ENCODE measurements at places on chromosomes 2 and 18.

GRCh38 chr18:28149810-28150420 lies 27.0 kb downstream of the CDH2 start:
- no peak for DNase-seq

DNA sequence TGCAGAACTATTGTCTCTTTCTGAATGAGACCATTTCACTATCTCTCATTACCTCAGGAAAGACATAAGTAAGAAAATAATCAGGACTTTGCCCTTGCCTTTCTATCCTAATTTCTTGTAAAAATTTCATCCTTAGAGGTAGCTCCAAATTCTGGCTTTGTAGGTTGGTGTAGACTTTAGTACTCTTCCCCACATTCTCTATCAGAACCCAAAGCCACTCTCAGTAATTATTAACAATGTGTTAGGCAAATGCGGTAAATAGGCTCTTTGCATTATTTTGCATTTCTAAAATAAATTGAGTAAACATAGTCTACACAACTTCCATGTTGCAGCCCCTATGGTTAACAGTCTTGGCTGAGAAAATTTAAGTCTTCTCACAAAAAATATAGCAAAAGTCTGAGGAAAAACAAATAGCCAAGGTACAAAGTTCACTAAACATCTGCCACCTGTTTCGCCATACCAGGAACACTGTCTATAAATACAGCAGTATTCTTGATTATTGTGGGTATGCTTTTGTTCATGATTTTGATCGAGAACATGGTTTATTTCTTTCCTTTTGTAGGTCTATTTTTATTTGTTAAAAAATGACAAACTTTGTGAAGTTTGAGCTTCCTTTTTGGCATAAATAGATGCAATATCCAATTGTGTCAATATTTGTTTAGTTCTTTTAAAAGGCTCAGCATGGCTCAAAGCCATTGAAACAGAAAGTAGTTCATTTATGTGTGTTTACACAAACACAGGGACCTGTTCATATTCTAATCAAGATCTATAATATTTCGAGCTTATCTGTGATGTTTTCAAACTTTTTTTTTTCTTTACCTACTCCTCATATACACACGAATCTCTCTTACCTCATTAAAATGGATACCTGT lies 1061.5 kb downstream of the CNTNAP5 start:
- DNase-seq: no peak

- no peak for DNase-seq
These were observed 47.3 kb downstream of the ROCK1 start for GRCh38 chr18:21064347-21064746.

DNA sequence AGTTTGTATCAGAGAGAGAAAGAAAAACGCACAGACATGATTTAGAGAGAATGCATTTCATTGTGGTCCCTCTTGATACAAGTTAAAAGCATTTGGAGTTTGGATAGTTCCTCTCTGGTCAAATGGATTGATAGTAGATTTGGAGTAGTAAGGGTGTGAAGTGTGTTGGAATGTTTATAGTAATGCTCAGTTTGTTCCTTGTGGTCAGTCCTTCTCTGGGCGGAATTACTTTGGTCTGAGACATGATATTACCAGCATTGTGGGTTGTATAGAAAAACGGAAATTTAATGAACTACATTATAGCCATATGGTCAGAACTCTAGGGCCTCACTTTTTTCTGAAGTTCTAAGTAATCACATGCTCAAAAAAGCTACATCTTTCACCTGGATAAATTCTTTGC lies 178.9 kb downstream of the AGAP1 start:
- no peak for DNase-seq

DNA sequence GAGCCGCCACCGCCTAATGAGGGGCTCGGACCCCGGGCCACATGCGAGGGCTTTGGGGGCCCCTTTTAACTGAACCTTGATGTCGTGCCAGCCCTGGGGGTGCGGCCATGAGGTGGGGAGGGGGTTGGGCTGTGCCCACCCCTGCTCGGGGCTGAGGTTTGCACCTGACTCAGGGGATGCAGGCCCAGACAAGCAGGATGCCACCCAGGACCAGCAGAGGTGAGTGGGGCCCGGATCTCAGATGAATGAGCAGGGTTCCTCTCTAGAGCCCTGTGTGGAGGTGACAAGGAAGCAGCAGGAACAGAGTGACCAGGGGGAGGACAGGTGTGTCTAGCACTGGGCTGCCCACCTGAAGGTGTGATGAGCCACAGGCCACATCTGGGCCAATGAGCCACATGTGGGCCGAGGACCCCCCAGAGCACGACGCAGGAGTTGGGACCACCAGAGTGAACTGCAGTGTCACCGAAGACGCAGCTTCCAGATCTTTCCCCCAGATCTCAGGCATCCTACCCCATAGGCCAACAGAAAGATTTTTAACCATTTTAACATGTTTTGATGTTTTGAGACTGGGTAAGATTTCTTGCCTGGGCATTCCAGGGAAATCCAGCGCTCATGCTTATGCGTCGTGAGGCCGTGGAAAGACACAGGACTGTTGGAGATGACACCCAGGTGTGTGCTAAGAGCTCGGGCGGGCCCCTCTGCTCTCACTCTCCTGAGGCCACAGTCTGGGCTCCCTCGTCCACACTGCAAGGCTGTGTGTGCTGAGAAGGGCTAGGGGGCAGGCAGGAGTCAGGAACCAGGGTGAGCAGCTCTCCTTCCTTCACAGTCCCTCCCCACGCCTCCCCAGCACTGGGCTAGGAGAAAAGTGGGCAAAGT lies 73.6 kb downstream of the DDX1 start:
- no peak for DNase-seq

GRCh38 chr2:58562276-58562675 lies 321.2 kb upstream of the FANCL start:
- no peak for DNase-seq

GRCh38 chr2:60159519-60159918 lies 393.9 kb downstream of the BCL11A start:
- DNase-seq: no peak

- DNase-seq: no peak
These were observed 8.2 kb upstream of the DAPL1 start for GRCh38 chr2:158786897-158787296.

- DNase-seq: no peak
These were observed 47.5 kb upstream of the ACSL3 start for GRCh38 chr2:222813177-222813843.
